Skin of body (tissue), 3 donors: ENCODE measurements at places on chromosomes 11 and 22. TPM values are rescaled to one million over a fixed set of nuclear protein-coding genes. Genes with fewer than 3 reads are reported as not detected.

DNA sequence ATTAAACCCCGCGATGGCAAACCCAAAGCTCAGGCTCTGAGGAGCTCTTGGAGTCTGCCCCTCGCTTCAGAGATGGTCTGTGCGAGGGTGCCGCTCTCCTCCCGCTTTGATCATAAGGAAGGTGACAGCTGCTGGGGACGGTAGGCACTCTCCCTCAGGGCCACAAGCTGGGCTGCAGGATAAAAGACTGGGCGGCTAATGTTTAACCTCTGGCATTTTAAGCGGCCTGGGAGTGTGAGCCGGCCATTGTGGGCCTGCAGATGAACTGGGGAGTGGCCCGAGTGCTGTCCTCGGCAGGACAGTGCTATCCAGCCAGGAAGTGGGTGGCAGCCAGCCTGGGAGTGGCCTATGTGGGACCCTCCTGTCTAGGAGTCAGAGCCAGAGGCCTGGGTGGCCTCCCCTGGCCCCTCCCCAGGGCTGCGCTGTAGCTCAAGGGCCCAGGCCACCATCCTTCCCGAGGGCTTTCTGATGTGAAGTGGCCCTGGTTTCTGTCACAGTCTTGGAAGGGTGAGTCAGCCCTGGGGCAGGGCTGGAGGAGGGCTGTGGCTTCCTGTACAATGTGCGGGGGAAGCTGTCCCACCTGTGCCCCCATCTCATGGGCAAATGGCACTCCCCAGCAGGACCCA lies 58.7 kb upstream of the PRODH start:
- no peak for DNase-seq

DNA sequence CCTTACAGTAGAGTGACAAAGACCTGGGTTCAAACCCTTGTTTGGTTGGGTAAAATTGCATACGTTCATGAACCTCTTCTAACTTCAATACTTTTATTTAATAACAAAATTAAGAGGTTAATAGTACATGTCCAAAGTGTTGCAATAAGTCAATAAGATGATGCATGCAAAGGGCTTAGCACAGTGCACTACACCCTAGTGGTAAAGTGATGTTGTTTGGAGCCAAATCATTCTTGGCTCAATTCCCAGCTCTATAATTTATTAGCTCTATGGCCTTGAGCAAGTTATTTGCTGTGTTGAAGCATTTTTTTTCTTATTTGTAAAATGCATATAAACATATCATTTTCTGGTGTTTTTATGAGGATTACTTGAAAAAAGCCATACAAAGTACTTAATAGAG lies 945.3 kb downstream of the LRRC4C start:
- peak; percentile 2 for DNase-seq

Gene ASCL2
- total RNA-seq, result 1.7 TPM

Gene IGLL5
- not detected for total RNA-seq

DNA sequence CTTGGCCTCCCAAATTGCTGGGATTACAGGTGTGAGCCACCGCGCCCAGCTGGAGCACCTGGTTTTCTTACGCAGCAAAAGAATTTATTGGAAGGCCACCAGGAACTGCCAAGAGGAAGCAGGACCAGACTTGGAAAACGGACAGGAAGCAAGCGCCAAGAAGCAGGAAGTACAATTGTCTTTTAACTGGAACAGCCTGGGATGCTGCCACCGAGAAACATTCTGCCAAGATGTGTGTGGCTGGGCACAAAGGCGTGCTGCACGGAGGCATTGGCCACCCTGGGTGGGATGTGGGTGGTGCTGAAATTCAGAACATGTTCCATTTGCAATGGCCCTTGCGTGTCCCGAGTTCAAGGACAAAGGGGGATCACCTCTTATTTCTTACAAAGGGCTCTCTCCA lies 15.4 kb downstream of the SLC3A2 start:
- no peak for DNase-seq

DNA sequence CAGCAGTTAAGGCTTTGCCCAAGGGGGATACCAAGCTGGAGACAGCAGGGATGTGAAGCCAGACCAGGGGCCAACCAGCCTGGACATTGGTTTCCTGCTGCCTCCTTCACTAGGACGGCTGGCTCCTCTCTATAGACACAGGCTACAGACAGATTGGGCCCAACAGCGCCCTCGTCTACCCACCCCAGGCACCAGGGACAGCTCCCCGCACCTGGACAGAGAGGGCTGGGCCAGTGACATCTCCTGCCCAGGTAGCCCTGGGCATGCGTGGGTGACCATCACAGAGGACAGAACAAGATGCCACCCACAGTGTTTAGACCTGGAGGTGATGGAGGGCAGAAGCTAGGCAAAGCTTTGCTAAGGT lies 1.2 kb downstream of the DKK3 start:
- DNase-seq, result no peak

GRCh38 chr11:103737037-103737622 lies 299.3 kb upstream of the DDI1 start:
- no peak for DNase-seq

DNA sequence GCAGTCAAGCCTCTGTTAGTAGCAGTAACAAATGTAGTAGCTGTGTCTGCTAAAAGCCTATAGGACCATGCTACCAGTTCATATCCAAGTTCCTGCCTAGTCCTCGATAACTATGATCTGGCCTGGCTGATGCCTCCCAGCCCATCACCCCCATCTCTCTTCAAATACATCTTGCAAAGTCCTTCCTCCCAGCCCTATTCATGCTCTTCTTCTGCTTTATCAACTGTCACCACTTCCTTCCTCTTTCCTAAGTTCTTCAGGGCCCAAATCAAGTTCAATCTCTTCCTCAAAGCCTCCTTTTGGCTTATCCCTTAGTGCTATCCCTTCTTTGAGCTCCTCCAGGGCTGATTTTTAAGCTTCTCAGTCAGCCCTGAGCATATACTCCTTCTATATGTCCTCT lies 150.9 kb upstream of the THY1 start:
- no peak for DNase-seq

- no peak for DNase-seq
Measured at GRCh38 chr22:28394513-28395110, 285.0 kb downstream of the TTC28 start.

Gene BIK
- 3.6 TPM for total RNA-seq

- peak; percentile 48 for DNase-seq
Measured at GRCh38 chr11:104897891-104898684, at the start of gene CASP12. Gene CASP12, minus strand, starts transcription at chr11:104898460.

GRCh38 chr22:42443240-42444076 lies 11.3 kb upstream of the NFAM1 start:
- DNase-seq, result no peak

GRCh38 chr11:2708757-2709281 lies 9.0 kb upstream of the KCNQ1OT1 start:
- DNase-seq, result peak; percentile 91

DNA sequence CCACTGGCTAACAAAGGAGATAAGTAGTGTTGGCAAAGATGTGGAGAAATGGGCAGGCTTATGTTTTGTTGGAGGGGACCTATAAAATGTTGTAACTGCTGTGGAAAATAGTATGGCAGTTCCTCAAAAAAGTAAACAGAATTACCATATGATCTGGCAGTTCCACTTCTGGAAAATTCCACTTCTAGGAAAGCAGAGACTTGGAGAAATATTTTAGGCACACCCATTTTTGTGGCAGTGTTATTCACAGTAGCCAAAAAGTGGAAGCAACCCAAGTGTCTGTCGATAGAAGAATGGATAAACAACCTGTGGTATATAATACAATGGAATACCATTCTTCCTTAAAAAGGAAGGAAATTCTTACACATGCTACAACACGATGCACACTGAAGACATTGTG lies 57.0 kb upstream of the ADORA2A start:
- no peak for DNase-seq

GRCh38 chr22:47206666-47207218 lies 444.3 kb downstream of the TBC1D22A start:
- no peak for DNase-seq

Gene CENPM
- 8.4 TPM for total RNA-seq

Gene TFIP11
- total RNA-seq, result 16.0 TPM

DNA sequence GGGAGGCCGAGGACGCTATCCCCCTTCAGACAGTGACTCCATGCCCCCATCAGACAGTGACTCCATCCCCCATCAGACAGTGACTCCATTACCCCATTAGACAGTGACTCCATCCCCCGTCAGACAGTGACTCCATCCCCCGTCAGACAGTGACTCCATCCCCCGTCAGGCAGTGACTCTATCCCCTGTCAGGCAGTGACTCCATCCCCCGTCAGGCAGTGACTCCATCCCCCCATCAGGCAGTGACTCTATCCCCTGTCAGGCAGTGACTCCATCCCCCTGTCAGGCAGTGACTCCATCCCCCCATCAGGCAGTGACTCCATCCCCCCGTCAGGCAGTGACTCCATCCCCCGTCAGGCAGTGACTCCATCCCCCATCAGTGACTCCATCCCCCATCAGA lies 9.1 kb upstream of the TTLL8 start:
- DNase-seq, result no peak
